ENCODE measurements at places on chromosomes 11 and 22. TPM values are rescaled to one million over a fixed set of nuclear protein-coding genes. Genes with fewer than 3 reads are reported as not detected.
A peak's percentile ranks its signal among the peaks of the same experiment; 100 is the strongest.

Gene SCUBE1
- not detected for total RNA-seq

Gene MYBPC3
- total RNA-seq = 3,138 TPM

Gene WNT7B
- not detected for total RNA-seq

Gene HSPB2
- 45.4 TPM for total RNA-seq

DNA sequence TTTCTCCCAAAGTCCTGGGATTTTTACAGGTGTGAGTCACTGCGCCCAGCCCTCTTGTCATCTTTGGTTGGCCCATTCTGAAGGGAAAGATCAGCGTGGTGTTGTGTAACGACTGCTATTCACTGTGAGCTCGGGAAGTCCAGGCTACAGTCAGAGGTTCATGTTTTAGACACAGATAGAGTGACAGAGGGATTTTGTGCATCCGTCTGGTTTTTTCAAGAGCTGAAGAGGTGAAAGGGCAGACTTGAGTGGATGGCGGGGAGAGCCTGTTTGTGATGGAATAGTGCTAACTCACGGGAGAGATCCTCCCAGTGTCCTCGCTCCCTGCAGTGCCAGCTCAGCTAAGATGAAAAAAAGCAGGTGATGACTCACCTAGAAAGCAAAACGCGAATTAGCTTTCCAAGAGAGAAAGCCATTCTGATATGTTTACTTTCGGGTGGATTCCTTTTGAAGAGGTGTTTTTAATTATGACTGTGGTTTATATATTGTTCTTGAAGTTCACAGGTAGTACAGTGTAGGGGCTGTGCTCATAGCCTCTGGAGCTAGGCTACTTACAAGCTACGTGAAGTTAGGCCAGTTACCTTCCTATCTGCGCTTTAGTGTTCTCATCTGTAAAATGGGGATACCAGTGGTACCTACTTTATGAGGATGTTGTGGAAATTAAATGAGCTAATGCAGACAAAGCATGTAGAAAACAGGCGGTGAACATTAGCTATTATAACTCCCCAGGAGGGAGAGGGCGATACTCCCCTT lies 67.2 kb downstream of the C11orf91 start:
- no peak for DNase-seq

DNA sequence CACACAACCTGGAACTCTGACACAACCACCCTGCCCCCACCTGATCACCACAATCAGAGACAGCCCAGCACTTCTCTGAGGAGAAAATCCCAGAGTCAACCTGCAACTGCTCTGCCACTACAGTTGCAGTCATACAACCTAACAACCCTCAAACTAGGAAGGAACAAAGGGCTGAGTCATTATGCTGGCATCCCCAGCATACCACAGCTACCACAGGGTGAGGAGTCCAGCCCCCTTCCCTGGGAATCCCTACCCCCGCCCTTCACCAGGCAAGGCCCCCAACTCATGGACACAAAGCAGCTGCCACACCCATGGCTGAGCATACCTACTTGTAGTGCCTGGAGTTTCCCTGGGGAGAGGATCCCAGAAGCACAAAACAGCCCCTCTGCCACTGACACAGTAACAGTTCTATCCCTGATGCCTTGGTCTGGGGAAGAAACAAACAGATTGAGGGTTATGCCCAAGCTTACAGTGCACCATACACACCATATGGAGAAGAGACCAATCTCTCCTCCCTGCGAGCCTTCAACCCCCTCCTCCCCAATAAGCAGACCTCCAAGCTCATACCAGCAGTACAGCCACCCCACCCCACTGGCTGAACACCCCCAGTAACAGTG lies 68.5 kb upstream of the C11orf58 start:
- DNase-seq = no peak

DNA sequence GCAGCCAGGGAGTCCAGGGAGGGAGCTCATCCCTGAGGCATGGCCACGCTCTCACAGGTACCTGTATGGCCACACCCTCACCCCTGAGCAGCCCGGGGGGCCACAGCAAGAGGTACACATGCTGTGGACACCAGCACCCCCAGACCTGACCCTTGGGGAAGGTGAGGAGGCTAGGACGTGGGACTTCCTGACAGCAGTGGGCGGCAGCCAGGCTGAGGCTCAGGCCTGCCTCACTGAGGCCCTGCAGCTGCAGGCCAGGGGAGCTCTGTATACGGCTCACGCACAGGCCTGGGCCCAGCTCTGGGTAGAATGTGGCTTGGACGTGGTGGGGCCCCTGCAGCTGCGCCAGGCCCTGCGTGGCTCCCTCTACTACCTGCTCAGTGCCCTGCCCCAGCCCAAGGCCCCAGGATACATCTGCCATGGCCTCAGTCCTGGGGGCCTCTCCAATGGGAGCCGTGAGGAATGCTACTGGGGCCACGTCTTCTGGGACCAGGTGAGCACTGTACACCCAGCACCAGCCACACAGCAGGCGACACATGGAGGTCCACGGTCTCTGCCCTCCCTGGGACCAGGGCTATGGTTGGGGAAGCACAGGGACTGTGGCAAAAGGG lies 1.8 kb downstream of the PGGHG start:
- no peak for DNase-seq

- DNase-seq = no peak
Observed at GRCh38 chr11:72642043-72642883, 32.0 kb downstream of the PDE2A start.

DNA sequence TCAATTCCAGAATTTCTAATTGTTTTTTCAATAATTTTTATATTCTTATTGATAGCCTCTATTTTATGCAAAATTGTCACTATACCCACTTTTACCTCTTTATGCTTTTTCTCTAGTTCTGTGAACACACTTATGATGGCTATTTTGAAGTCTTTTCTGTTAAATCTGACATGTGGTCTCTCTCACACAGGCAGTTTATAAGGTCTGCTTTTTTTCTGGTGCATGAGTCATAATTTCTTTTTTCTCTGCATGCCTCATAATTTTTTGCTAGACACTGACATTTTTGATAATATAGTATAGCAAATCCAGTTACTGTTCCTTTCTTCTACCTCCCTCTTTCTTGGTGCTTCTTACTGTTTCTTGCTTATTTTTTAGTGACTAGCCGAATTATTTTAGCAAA lies 36.0 kb downstream of the ZBTB44 start:
- DNase-seq = no peak

- DNase-seq = no peak
Observed at GRCh38 chr11:34175284-34176019, 70.0 kb downstream of the NAT10 start.

GRCh38 chr22:35475545-35475944 lies 65.1 kb upstream of the RASD2 start:
- DNase-seq = no peak

DNA sequence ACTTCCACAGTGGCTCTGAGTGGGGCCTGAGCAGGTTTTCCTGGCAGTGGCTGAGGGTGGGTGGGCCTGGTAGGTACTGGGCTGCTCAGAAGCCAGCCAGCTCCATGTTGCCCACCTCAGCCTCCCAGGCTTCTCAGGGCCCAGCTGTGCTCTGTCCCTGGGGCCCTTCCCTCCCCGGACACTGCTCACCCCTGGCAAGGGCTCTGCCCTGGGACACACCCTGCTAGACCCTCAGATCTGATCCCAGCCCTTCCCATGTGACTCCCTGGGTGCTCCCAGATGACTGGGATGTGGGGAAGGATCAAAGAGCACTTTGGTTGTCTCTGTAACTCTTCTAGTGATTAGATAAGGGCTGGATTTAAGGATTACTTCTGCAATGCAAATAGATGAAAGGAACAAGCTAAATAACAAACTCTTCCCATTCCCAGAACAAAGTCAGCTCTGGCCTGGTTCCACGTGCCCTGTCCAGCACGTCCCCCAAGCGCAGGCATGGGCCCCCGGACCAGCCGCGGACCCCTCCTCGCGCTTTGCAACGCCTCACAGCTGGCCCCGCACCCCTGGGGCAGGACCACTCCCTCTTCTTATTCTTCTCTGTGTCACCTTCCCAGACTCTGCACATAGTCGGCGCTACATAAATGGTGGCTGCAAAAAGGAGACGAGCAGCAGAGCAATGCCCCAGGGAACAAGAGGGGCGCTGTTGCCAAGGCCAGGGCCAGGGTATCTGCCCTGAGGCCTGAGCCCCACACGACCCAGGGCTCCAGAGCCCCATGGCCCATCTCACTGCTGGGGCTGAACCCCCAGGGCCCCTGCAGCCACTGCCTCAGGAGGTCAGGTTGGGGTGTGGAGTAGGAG lies 5.7 kb upstream of the KRTAP5-6 start:
- DNase-seq = no peak

- peak; percentile 32 for DNase-seq
Observed at GRCh38 chr11:104968856-104969776, 742 bp upstream of the CASP4 start.

- DNase-seq = no peak
Observed at GRCh38 chr11:116771935-116772334, 852 bp downstream of the BUD13 start.

DNA sequence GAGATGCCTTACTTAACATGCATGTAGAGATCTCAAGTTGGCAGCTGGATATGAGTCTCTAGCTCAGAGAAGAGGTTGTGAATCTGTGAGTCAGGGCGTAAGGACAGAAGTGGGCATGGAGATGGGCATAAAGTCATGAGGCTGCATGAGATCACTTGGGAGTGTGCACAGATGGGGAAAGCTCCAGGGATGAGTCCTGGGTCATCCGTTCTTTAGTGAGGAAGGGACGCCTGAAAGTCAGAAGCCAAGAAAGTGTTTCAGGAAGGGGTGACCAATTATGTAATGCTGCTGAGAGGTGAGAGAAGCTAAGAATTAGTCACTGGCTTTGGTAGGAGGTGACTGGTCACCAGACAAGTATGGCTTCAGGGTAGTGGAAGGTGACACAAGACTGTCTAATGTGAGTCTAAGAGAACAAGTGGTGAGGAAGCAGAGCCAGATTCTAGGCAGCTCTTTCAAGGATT lies 6.7 kb downstream of the ACP2 start:
- DNase-seq = no peak

- no peak for DNase-seq
Observed at GRCh38 chr11:126747315-126747714, 253.3 kb downstream of the KIRREL3 start.

GRCh38 chr11:130388607-130389205 lies 39.7 kb downstream of the ADAMTS8 start:
- no peak for DNase-seq
